ENCODE measurements at places on chromosomes 1 and 21. TPM values are rescaled to one million over a fixed set of nuclear protein-coding genes. Genes with fewer than 3 reads are reported as not detected.

Gene EPHA2
- 122 TPM for total RNA-seq

Gene EDARADD
- 3.1 TPM for total RNA-seq

Gene SAMSN1
- not detected for total RNA-seq

Gene HPDL
- total RNA-seq, result 4.4 TPM

Gene JMJD4
- total RNA-seq, result 27.4 TPM

Gene RNU5D-1
- total RNA-seq, result not detected

Gene DYNLT4
- total RNA-seq, result 0.67 TPM

Gene TAS1R3
- 0.12 TPM for total RNA-seq

Gene RIPPLY3
- 0.73 TPM for total RNA-seq

Gene KCNJ15
- 0.26 TPM for total RNA-seq

Gene SLC45A1
- 2.9 TPM for total RNA-seq

Gene PSRC1
- 18.6 TPM for total RNA-seq

Gene CXADR
- total RNA-seq, result 8.2 TPM

Gene LCE1F
- not detected for total RNA-seq

Gene NOC2L
- 94.6 TPM for total RNA-seq

Gene DNAJC6
- total RNA-seq, result 4.5 TPM

Gene UTP25
- 13.6 TPM for total RNA-seq

Gene MAP3K6
- total RNA-seq, result 9.1 TPM

Gene S100A4
- 1,693 TPM for total RNA-seq

Gene SH3D21
- 1.7 TPM for total RNA-seq

Gene INSRR
- not detected for total RNA-seq

Gene CYP4Z1
- not detected for total RNA-seq

Gene TNNT2
- total RNA-seq, result not detected

Gene DNTTIP2
- total RNA-seq, result 52.4 TPM

Gene ZMYM4
- 12.9 TPM for total RNA-seq

Gene SYNJ1
- 4.3 TPM for total RNA-seq

Gene PADI2
- 1.5 TPM for total RNA-seq

Gene BACH1
- 6.3 TPM for total RNA-seq

Gene KCNJ9
- not detected for total RNA-seq

Gene TEDDM1
- total RNA-seq, result not detected

Gene VCAM1
- total RNA-seq, result 0.05 TPM

Gene HEYL
- 3.5 TPM for total RNA-seq

Gene RNU1-4
- total RNA-seq, result not detected

Gene CA6
- total RNA-seq, result not detected

Gene ARID4B
- total RNA-seq, result 22.2 TPM

Gene KLF17
- total RNA-seq, result 0.64 TPM

Gene SUCO
- 9.6 TPM for total RNA-seq

Gene BSND
- total RNA-seq, result not detected

Gene OR2L2
- total RNA-seq, result not detected

Gene IGSF9
- 0.29 TPM for total RNA-seq

Gene NKAIN1
- 0.82 TPM for total RNA-seq

Data from A549 treated with DMSO at 1 μM for 4 hours (cell line).